ENCODE measurements at places on chromosomes 13 and 19. TPM values are rescaled to one million over a fixed set of nuclear protein-coding genes. Genes with fewer than 3 reads are reported as not detected.

CLEC11A gene
- total RNA-seq, result 13.3 TPM

RASAL3 gene
- total RNA-seq, result 19.1 TPM

AMH gene
- 6.1 TPM for total RNA-seq

ARRDC5 gene
- total RNA-seq, result not detected

GIPC1 gene
- 97.7 TPM for total RNA-seq

NAA16 gene
- 20.9 TPM for total RNA-seq

TEX101 gene
- total RNA-seq, result not detected

PSG3 gene
- total RNA-seq, result not detected

OR10H1 gene
- not detected for total RNA-seq

ZNF528 gene
- total RNA-seq, result 21.7 TPM
